ENCODE measurements at places on chromosomes 4 and X. TPM values are rescaled to one million over a fixed set of nuclear protein-coding genes. Genes with fewer than 3 reads are reported as not detected.

The MAGEH1 gene
- 74.0 TPM for total RNA-seq

The USO1 gene
- 97.2 TPM for total RNA-seq

The SMR3A gene
- total RNA-seq: not detected

The CT55 gene
- total RNA-seq: not detected

The RASL11B gene
- 0.67 TPM for total RNA-seq

All from thyroid gland (tissue), 4 donors.